ENCODE measurements at places on chromosomes 2 and 18.
A peak's percentile ranks its signal among the peaks of the same experiment; 100 is the strongest.

- DNase-seq = no peak
Measured at GRCh38 chr2:212770240-212770639, 231.6 kb upstream of the ERBB4 start.

DNA sequence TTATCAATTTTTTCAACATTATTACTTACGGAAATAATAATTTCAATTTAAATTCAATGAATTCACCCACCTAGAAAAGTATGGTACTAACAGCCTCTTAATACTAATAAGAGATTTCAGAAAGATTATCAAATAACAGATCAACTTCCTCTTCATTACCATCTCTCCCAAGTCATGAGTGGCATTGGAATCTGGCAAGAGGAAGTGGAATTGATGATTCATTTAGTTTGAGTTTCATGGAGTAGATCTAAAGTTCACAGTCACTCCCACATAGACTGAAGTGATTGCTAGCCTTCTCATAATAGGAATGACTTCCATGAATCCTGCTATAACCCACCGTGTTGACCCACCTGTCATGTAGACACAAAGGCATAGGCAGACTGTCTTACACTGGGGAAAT, 77.7 kb upstream of the WDR75 start:
- no peak for DNase-seq

DNA sequence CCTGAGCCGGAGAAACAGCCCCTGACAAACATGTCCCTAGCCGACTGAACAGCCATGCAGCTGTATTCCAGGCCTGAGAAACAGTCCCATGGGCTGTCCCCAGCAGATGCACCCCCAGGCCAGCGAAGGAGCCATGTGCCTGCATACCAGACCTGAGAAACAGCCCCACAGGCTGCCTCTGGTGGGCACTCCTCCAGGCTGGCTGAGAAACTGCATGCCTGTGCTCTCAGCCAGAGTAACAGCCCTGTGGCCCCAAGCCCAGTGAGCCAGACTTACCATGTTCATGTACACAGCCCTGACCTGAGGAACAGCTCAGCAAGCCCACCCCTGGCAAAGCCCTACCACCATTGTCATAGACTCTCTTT, 24.8 kb downstream of the BOLL start:
- no peak for DNase-seq

DNA sequence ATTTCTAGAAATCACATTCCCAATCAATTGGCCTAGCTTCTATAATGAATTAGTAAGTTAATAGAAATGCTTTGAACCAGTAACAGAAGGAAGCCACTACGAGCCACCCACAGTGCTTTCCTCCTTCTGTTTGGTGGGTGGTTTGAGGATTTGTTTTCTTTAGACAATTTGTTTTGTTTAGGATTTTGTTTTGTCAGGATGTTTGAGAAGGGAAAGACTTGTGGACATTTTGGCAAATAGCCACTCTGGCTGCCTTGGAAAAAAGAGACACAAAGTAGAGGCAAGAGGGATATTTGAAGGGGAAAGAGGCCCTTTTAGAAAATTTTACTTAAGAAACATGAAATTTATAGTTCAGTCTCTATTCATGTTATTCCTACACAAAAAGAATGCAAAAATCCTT, 47.7 kb downstream of the TANK start:
- DNase-seq = no peak

- no peak for DNase-seq
Measured at GRCh38 chr2:41791523-41791922, 256.3 kb upstream of the PKDCC start.

GRCh38 chr18:79195716-79196683, 126.8 kb downstream of the ATP9B start:
- DNase-seq = no peak

DNA sequence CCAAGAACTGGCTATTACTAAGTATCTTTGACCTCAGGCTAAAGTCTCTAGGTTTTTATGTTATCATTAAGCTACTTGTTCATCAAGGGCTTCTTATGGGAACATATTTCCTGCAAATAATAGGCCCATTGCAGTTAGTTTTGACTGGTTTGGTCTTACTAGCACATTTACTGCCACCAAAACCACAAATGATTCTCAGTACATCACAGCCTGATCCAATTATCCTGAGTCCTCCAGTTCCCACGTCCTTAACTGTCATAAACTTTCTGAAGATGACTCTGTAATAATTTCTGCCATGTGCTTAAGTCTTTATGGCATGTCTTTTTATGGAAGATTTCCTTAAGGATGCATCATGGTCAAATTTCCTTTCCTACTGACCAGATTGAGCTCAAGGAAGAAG, 123.3 kb upstream of the TANK start:
- DNase-seq = no peak

GRCh38 chr18:26181343-26181826, 44.9 kb upstream of the TAF4B start:
- no peak for DNase-seq

- no peak for DNase-seq
Measured at GRCh38 chr2:181970160-181970794, 15.4 kb upstream of the PPP1R1C start.

- DNase-seq = no peak
Measured at GRCh38 chr2:129492548-129492947, 486.9 kb upstream of the RAB6C start.

GRCh38 chr2:27262379-27263286, at the start of gene SLC30A3:
SLC30A3 (minus strand) TSS chr2:27263047; CDS start chr2:27262906, 141 bp downstream.
- no peak for DNase-seq

DNA sequence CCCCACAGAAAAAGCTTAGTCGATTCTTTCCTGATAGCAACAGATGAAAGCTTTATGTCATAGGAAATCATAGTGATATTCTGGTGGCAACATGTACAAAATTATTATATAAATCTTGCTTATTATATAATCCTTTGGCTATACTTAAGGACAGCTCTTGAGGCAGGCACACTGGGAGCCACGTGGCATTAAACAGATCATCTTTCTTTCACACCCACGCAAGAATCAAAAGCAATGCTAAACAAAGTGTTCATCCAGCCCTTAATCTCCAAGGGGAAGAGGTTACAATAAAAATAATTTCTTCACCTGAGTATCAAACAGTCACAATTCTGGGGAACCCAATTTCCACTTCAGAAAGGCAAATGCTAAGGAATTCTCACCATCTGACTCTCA, 57.8 kb downstream of the CYB5A start:
- no peak for DNase-seq

DNA sequence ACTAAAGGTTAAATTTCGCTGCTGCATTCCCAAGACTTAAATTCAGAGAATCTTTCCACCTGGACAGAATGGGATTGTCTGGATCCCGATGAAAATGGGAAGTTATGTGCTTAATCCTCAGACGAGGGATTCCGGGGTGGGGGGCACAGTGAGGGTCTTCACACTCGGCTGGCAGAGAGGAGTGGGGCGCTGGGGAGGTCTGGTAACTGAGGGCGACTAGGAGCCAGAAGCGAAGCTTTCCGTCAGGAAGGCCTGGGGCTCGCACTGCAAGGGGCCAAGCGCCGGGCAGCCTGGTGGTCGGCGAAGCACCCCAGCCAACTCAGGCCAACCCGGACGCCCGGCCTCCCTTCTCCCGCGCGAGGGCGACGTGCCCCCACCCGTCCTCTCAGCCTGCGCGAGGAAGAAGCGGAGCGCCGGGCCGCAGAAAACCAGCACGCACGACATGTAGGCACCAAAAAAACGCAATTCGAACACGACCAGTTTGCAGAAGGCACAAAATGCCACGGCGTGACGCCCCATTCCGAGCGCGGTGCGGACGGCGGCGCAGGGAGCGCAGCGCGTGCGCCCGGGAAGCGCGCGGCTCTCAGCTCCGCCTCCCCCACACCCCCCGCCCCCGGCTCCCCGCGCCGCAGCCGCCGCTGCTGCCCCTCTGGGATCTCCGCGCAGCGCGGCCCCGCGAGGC, 188.1 kb downstream of the ZEB2 start:
- peak; percentile 78 for DNase-seq

GRCh38 chr2:23944976-23945375, 4.7 kb downstream of the UBXN2A start:
- no peak for DNase-seq

GRCh38 chr18:35110554-35111485, 69.6 kb downstream of the MAPRE2 start:
- DNase-seq = no peak

- no peak for DNase-seq
Measured at GRCh38 chr18:79756143-79756500, 41.6 kb upstream of the KCNG2 start.

DNA sequence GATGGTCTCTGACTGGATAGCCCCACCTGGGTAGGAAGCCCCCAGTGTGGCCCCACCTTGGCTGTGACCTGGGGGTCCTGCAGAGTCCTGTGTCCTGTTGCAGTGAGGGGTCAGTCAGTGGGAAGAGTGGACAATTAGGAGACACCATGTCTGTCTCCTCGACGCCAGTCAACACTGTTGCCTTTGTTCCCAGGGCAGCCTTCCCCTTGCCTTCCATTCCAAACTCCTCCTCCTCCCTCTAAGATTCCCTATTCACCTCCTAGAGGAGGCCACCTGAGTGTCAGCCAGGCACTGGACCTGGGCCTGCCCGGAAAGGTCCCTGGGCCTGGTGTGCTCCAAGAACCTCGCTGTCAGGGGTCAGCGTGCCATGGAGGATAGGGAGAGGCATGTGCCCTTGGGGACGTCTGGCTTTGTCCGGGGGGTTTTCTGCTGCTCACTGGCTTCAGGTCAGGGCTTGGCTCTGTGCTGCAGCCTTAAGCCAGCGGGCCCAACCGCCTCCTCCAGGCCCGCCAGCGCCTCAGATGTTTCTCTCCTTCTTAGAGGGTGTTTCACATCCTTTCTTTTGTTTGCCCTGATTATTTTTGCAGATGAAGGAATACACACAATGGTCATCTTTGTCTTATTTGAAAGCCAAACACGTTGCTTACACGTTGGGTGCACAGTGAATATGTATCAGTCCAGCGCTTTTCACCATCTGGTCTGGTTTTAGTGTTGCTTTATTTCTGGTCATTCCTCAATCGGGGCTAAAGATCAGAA, 68.9 kb downstream of the HPCAL1 start:
- no peak for DNase-seq

- DNase-seq = no peak
Measured at GRCh38 chr2:55157474-55157884, 74.6 kb downstream of the CLHC1 start.

DNA sequence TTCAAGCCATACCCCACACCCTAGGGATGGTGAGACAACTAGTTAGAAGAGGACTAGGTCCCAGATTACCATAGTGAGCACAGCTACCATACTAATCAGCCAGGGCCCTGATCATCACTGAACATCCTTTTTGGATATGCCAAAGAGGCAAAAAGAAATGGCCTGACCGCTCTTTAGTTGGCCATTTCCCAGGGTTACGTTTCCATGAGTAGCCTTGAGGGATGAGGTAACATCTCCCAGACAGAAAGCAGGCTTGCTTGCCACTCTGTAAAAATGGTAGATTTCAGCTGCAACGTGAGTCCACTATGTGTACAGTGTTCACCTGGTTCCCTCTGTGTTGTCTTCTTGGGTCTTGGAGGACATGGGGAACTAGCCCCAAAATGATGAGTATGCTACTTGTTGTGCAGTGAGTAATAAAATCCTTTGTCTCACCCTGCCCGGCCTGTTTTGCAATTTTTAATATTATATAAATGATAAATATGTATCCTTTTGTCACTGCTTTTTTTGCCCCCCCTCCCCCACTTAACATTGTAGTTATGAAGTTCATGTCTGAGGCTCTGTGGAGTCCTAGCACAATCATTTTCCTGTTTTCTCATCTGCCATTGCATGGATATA, 8.9 kb upstream of the GALM start:
- DNase-seq = no peak

GRCh38 chr2:23826040-23826439, 100.9 kb downstream of the ATAD2B start:
- DNase-seq = no peak

- no peak for DNase-seq
Measured at GRCh38 chr2:113240915-113241911, 37.5 kb downstream of the PAX8 start.

- DNase-seq = peak; percentile 56
Measured at GRCh38 chr2:100653449-100654035, 90.7 kb downstream of the PDCL3 start.

GRCh38 chr2:186891185-186891621, 42.2 kb upstream of the ZSWIM2 start:
- no peak for DNase-seq

DNA sequence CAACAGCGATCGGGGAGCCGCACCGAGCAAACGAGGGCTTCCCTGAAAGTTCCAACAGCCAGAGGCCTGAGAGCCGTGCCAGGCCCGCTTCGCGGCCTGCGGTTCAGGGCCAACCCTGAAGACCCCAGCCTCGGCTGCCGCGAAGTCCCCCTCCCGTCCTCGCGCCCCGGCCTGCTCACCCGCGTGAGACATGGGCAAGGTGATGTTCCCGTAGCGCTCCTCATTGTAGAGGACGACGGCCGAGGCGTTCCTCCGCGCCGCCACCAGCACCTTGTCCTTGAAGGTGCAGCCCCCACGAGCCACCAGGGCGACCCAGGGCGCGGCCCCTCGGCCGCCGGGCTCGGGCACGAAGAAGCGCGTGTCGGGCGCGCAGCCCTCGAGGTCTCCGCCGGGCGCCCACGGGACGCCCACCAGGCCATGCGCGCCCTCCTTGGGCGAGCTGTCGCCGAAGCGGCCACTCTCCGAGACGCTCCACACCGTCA, 510 bp downstream of the RNF149 start:
- DNase-seq = no peak

DNA sequence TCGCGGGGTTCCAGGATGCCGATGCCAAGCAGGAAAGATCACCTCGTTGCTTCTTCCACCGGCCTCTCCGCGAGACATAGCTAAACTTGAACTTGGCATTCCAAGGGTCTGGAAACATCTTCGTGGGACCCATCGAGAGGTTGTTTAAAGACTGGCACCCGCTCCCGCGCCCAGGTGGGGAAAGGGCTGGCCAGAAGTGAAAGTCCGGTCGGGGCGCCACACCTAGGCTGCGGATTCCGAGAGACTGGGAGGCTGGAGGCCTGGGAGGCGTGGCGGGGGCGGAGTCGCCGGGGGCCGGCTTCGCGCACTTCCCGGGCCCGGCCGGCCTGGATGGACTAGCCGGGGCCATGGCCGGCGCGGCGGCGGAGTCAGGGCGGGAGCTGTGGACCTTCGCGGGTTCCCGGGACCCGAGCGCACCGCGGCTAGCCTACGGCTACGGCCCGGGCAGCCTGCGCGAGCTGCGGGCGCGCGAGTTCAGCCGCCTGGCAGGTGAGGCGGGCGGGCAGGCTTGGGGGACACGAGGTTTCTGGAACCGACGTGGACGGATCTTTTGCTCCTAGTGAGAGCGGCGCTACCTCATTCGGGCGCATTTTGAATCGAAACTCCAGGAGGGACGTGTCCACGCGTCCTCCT, at the start of gene MOCOS:
MOCOS (plus strand) TSS at position 305 of the 633 bp plus-strand sequence; CDS start at position 348, 43 bp downstream.
- DNase-seq = no peak

GRCh38 chr2:71926876-71927756, 220.5 kb downstream of the CYP26B1 start:
- no peak for DNase-seq

DNA sequence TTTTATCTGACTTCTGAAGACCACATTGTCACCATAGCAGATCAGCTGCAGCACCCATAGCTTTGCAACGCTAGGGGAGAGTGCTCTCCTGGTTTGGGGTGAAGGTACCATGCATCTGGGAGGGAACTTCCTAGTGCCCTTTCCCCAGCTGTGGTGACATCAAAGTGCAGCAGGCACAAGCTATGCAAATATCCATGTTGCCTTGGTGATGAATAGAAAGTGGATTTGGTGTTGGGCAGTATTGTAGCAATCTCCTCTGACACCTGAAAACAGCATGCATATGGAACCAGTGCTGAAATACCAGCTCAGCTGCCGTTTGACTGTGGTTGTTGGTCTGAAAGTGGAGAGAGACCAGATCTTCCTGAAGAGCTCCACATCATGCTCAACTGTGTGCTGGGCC, 37.1 kb downstream of the BCL2L11 start:
- no peak for DNase-seq
